Activated effector memory CD4-positive, alpha-beta T cell treated with anti-CD3 and anti-CD28 coated beads, Interleukin-2, amount 50 U/mL, for 16 hours (primary cell): ENCODE measurements at places on chromosomes 3 and 15.

GRCh38 chr3:111895071-111895470 is 36.0 kb downstream of the PHLDB2 start:
- no peak for DNase-seq

DNA sequence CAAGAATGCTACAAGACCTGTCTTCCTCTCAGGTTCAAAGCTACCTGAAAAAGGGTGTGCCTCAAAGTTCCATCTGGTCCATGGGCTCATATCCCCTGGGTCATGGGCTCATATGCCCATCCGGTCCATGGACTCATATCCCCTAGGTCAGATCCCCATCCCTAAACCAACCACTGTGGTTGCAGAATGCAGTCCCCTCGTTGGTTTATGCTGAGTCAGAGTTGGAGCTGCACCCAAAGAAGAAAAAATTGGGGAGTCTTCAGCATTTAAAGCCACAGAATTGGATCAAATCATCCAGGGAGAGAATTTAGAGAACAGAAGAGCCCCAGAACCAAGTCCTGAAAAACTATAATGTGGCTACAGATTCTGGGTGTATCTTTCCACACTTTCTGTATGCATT is 71.5 kb upstream of the IL12A start:
- DNase-seq = no peak

GRCh38 chr3:60417576-60417975 is 833.7 kb downstream of the FHIT start:
- no peak for DNase-seq

GRCh38 chr15:34248190-34248589 is 23.4 kb downstream of the EMC4 start:
- no peak for DNase-seq

- no peak for DNase-seq
These were observed 556.9 kb upstream of the CFAP20DC start for GRCh38 chr3:59606638-59607266.

DNA sequence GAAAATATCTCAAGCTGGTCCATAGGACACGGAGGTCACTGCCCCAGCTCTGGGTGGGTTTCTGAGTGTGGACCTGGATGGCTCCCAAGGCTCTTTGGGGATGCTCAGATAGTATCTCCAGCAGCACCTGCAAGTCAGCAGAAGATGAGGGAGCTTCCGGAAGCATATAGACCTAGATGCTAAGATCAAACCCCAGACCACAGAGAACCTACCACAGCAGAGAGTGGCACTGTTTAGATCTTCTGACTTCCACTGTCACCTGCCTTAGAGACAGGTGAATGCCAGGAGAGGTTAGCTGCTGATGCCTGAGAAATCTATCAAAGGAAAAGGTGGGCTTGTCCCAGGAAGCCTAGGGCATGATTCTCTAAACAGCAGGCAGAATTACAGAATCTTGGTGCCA is 105.7 kb upstream of the TRPM1 start:
- DNase-seq = peak; percentile 62

DNA sequence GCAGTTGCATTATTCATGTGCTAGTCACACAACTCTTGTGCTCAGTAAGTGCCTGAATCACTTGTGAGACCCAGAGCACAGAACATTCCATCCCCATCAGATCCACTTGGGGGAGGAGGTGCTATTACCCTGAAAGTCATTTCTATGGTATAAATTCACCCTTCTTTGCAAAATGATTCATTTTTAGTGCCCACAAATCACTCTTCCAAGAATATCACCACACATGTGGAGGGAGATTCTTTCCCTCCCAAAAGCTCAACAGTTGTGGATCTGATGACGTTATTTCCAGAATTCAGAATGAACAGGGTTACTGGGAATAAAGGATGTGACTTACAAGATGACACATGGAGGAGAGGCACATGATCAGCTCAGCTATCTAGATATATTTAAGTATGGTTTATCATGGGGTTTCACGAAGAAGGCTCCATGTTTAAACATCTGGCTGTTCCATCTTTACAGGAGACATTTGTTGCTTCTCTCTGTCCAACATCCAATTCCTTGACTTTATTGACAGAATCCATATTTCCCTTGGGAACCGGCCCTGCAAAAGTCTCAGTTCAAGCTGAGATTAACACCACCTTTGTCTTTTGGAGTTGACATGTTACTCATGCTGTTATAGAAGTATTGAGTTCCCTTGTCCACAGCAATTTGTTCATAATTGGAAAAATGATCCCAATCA is 214.2 kb upstream of the PROK2 start:
- no peak for DNase-seq
